ENCODE measurements at places on chromosomes 2 and 18.

GRCh38 chr2:71667256-71668182 lies 214.2 kb downstream of the DYSF start:
- DNase-seq, result no peak

- no peak for DNase-seq
These were observed 233.3 kb downstream of the LDLRAD4 start for GRCh38 chr18:13451661-13452387.

DNA sequence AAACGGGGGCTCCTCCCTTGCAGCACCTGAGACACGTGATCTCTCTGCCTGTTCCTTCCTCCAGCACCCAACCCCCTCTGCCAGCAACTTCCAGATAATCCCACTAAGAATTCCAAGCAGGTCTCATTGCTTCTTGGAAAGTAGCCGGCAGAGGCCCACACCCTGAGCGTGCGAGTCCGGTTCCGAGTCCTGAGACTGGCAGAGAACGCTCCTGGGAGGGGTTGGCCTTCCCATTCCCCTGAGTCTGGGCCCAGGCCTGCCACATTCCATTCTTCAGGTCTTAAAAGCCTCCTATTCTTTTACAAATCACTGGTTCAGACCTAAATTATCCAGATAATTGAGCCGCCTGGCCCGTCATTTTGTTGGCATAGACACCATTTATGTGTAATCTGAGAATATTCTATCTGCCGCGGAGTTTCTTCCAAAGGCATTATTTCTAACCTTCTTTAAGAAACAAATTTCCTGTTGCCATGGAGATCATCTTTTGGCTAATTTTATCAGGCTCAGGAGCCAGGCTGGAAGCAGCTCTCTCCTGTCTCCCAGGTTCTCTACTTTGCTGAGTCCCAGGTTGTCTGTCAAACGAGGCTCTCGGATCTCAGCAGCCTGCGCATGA lies 165.4 kb downstream of the MYCN start:
- peak; percentile 5 for DNase-seq

DNA sequence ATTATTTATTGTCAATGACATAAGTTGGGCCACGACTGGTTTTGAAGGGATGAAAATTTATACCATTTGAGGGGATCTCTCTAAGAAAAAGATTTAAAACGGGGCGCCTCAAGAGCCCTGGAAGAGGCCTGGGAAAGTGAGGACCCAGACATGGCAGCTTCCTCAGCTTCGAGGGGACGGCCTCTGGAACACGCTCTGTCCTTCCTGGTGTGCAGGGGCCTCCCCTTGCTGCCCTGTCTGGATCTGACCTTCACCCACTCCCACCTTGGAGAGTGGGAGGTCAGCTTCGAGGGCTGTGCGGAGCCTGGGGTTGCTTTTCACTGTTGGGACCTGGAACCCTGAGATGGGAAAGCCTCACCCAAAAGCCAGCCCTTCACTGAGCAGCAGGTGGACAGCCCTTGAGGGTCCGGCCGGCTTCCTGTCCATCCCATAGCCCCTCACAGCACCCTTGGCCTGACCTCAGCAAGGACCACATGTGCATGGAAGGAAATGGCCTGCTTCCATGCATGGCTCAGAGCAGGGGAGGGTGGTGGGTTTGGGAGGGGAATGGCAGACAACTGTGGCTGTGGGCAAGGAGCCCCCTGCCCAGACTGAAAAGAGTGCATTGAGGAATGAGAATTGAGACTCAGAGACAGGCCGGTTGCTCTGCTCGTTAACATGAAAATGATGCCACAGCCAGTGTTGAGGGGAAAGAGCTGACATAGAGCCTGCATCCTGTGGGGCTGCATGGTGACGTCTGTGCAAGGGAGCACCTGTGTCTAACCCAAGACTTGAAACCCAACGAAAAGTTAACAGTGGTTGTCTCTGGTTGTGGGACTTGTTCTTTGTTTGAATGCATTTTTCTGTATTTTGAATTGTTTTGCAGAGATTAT lies 16.3 kb downstream of the FBLN7 start:
- DNase-seq, result no peak

GRCh38 chr2:239253264-239253663 lies 147.6 kb downstream of the HDAC4 start:
- DNase-seq, result no peak

- DNase-seq, result no peak
These were observed 32.3 kb downstream of the PTPN2 start for GRCh38 chr18:12851716-12852115.

- DNase-seq, result no peak
These were observed 333.6 kb upstream of the UBE2E3 start for GRCh38 chr2:180646756-180647155.

GRCh38 chr2:228999326-228999725 lies 271.8 kb downstream of the PID1 start:
- DNase-seq, result no peak

DNA sequence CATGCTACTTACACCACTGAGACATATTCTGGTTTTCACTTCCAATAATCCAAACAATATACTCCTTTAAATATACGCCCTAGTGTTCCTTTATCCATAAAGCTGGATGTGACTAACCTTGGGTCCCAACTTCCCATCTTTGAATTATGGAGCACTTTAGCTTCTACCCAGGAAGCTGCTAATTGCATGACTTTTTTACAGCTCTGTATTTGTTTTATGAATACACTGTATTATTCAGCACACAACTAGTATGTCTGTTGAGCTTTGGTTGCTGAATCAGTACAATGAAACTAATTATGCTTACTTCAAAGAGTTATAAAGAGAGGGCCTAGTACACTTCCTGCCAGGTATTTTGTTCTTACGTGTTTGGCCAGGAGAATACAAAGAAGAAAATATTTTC lies 118.5 kb downstream of the BAZ2B start:
- DNase-seq, result no peak

GRCh38 chr2:57802243-57802642 lies 244.4 kb upstream of the VRK2 start:
- no peak for DNase-seq

GRCh38 chr2:48380989-48381625 lies 148.8 kb upstream of the STON1 start:
- DNase-seq, result no peak

- DNase-seq, result no peak
These were observed 14.9 kb downstream of the DPP4 start for GRCh38 chr2:162058973-162059668.

DNA sequence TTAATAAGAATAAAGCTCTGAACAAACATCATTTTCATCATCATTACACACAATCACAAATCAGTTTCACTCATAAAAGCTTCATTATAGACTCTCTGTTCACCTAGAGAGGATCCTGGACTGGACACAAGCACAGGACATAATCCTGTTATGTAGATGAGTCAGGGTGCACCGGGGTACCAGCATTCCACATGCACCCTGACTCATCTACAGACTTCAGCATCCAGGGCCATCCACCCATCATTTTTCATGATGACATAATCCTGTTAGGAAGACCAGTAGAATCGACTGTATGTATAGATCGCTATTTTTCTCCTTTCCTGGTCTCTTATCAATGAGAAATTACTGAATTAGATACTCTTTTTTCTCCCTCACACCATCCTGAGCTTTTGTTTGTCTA lies 73.7 kb upstream of the PIK3C3 start:
- DNase-seq, result no peak
